HFF-Myc (cell line): ENCODE measurements at places on chromosomes 7 and 10.

DNA sequence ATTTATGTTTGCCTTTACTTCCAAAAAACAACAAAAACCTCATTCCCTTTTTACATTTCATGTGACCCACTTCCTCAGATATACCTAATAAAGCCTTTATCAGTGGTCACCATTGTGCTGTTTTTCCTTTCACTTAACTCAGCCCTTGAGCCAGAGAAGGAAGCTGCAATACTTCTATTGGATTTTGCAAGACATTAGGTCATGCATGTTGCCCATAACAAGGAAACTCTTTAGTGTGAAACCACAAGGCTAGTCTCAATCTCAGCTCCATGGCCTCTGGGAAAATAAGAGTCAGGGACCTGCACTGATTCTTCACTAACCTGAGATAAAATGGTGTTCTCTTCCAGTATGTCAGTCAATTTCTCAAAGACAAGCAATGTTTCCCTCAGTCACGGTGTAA lies 27.8 kb downstream of the STEAP4 start:
- DNase-seq: no peak

DNA sequence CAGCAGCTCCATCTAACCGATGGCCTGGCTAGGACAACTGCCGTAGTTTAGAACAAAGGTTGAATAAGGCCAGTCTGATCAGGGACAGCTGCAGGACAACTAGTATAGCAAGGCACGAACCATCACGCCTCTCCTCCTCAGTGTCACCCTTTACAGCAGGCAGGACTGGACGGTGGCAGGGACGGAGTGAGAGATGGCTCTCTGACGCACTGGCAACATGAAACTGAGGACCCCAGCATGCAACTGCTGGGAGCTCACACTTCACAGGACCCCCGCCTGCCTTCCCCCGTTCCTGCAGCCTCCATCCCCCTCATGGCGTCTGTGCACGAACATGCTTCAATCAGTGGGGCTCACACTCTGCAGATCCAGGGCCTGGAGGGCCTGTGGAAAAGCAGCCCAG lies 53.7 kb downstream of the ZRANB1 start:
- DNase-seq: no peak

DNA sequence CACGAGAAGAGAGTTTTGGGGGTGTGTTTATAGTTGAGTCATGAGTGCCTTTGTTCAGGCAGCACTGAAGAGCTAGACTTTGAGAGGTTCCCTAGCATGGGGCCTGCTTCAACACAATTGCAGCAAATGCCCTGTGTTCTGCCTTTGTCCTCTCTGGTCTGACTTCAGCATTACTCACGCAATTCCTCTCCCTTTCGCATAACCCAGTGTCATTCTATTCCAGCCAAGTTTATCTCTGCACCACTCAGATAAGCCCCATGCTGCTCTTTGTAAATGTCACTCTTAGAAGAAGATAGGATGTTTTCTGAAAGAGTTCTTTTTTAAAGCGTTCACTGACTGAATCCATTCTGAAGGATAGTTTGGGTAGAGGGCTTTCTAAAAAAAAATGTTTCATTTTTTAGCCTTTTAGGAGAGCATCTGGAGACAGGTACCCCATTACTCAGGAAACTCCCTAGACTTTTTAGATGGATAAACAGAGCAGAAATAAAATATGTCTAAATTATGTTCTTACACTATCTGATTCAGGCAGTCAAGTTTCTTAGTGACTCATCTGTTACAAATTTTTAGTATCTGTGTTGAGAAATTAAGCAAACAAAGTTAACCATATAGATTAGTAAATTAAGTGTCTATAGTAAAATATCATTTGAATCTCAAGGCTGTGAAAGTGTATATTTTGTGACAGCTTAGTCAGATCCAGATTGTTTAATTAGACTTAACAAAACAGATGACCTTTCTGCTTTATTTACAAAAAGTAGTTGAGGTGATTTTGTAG lies 318.5 kb downstream of the GPR158 start:
- no peak for DNase-seq

- DNase-seq: no peak
Observed at GRCh38 chr7:44801890-44802289, 5.4 kb downstream of the PPIA start.

DNA sequence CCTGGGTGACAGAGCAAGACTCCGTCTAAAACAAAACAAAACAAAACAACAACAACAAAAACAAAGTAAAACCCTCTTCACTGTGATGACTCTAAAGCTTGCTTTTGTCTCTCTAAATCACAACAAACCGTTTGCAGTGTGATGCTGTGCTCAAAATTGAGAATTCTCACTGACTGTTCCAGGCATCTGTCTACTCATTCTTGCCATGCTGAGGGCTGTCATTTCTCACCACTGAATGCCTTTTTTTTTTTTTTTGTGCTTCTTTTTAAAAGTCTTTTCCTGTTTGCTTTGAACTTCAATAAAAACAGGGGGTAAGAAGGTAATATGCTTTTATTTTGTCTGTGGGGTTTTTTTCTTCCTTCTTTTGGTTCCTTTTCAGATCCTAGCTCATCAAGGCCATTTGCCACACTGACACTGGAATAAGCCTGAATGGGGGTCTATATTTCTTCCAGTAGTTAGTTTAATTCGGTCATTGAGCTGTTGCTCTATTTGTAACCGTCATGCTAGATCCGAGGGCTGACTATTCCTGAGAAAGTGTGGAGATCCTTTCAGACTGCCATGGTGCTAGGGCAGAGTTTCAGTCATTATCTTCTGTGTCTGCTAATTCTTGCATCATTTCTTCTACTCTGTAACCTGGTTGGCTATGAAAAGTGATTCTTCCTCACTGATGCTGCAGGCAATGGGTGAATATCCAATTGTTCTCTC lies 10.6 kb downstream of the FAS start:
- DNase-seq: no peak
